NCI-H510A (cell line): ENCODE measurements at places on chromosomes 6 and 20.

DNA sequence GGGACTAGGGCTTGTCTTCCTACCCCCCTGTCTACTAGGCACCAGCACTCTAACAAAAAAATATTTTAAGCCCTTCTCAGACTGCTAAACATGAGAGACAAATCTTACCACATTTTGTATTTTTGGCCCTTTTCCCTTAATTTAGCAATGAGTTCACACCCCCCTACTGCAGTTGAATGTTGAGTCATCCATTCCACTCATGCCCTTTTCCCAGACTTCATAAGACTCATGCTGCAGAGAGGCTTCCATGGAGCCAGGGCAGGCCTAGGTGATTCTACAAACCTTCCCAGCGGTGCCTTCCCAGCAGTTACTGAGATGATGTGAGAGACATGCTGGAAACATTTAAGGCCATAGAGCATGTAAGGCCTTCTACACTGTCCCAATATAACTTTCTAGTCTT, 53.9 kb downstream of the PXDC1 start:
- DNase-seq = no peak

DNA sequence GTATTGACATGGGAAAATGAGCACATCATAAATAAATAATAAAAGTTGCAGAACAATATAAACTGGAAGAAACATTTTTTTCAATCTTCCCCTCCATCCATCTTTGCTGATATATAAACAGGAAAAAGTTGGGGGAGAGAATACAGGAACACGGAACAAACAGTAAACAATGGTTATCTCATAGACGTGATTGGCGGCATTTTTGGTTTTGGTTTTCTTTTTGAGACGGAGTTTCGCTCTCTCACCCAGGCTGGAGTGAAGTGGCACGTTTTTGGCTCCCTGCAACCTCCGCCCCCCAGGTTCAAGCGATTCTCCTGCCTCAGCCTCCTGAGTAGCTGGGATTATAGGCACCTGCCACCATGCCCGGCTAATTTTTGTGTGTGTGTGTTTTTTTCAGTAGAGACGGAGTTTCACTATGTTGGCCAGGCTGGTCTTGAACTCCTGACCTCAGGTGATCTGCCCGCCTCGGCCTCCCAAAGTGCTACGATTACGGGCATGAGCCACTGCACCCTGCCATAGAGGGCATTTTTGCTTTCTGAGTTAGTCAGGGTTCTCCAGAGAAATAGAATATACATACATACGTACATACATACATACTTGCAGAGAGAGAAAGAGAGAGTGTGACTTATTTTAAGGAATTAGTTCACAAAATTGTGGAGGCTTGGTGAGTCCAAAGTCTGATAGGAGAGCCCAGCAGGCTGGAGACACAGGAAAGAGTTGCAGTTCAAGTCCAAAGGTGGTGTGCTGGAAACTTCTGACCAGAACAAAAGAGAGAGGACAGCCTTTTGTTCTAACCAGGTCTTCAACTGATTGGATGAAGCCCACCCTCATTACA, 22.6 kb downstream of the GNL1 start:
- no peak for DNase-seq

GRCh38 chr6:39217177-39217864, 12.0 kb downstream of the KCNK5 start:
- DNase-seq = no peak

DNA sequence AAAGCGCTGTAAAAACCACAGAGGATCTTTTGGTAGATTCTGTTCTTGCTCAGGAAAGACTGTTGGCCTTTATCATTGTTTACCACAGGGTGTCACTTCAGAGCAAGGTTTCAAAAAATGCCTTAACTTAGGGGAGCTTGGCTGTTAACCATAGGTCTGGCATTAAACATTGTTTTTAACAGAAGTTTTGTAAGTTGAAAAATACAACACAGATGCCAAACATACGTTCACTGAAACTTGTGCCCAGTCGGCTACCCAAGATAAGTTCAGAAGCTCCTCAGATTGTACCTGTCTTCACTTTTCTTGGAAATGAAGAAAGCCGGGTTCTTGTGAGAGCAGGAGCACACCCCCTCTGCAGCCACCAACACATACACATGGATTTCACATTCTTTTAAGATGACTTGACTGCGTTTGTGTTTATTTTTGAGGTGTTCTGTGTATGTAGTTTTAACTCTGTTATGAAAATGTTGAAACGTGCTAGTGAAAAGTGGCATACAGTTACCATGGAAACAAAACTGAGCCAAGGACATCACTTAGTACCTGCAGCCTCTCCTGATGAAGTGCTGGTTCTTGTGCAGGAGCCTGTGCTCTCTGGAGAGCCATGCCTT, 64.9 kb downstream of the SYCP2L start:
- no peak for DNase-seq

GRCh38 chr20:5691918-5692618, 58.1 kb upstream of the SHLD1 start:
- DNase-seq = peak; percentile 98

DNA sequence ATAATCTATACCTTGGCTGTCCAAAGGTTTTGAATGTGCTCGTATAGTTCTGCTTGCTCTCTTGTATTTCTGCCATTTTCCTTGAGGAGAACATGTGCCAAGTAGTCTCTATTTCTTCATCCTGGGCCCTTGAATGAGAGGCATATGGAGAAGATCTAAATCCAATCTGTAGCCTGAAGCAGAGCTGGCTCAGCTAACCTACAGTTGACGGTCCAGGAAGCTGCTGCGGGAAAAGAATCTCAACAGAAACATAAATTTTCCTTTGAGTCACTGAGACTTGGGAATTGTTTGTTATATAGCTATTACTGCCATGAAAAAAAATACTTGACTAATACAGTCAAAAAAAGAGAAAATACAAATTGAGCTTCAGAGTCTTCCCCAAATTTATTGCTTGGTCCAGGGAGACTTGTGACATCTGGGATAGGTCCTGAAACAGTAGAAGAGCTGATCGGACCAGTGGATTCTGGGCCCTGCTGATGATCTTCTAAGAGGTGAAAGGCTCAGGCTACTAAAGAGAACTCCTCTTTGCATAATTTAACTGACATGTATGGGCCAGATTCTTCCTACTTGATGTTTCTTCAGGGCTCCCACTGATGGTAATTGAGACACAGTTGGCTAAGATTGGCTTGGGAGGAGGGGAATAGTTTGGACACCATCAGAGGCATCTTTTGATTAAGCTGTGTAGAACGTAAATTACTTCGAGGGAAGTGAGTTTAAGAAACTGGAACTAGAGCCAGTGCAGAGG, 29.9 kb upstream of the PLCB4 start:
- DNase-seq = no peak

DNA sequence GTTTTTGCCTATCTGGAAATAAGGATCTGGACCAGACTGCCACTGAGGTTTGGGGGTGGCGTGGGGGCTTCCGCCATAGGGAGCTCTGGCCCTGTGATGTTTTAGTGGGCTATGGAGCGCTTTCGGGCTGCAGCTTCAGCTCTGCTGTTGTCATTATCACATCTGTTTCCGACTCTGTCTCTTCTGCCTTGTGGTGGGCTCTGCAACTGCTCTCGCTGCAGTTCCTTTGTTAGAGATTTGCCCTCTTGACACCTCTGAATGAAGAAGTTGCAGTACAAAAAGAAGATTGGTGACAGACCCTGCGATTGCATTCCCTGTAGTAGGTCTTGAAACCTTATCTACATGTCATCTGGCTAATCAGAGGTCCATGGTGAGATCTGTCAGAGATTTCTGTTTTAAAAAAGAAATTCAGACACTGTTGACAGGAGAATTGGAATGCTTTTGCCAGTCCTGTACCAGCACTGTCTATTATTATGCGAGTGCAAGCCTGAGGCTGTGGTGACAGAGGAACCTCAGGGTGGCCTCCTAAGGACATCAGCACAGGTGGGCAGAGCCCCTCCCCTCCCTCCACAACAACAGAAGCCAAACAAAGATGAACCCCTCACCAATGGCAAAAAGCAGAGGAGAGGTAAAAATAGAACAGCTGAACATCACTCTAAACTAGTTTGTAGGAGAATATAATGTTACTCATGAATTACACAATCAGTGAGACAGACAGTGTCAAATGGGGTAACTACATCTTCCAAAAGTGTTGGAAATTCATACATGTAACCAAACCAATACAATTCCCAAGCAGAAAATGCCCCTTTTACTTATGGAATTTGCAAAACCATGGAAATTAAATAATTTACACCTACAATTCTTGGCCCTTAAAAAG, 63.5 kb upstream of the DEFB112 start:
- DNase-seq = no peak

DNA sequence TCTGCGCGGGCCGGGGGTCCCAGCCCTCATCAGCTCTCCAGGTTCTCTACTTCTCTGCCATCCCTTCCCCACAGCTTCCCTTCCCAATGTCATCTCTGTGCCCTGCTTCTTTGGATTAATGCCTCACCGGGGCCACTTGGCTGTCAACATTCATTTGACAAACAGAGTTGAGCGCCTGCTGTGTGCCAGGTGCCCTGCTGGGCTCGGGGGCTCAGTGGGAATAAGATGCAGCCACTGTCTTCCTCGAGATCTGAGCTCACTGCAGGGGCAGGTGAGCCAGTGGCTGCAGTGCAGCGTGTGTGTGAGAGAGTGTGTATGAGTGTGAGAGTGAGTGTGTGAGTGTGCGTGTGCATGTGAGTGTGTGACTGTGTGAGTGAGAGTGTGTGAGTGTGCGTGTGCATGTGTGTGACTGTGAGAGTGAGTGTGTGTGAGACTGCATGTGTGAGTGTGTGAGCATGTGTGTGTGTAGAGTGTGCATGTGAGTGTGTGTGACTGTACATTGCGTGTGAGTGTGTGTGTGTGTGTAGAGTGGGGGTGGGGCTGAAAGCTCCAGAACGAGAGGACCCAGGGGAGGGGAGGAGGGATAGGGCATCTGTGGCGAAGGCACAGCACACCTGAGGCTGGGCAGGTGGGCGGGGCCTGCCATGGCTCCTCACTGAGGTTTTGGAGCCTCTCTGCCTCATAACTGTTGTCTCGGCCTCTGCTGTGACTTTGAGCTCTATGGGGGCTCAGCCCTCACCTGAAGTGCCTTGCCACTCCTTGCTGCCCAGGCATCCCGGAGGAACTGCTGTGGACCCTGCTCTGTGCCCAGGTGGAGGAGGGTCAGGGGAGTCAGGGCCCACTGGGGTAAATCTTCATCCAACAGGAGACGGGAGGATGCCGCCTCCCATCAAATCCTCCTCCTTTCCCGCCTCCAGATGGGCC, 36.5 kb upstream of the PHACTR3 start:
- DNase-seq = no peak

GRCh38 chr6:170018936-170019817, 267.8 kb downstream of the ERMARD start:
- no peak for DNase-seq

DNA sequence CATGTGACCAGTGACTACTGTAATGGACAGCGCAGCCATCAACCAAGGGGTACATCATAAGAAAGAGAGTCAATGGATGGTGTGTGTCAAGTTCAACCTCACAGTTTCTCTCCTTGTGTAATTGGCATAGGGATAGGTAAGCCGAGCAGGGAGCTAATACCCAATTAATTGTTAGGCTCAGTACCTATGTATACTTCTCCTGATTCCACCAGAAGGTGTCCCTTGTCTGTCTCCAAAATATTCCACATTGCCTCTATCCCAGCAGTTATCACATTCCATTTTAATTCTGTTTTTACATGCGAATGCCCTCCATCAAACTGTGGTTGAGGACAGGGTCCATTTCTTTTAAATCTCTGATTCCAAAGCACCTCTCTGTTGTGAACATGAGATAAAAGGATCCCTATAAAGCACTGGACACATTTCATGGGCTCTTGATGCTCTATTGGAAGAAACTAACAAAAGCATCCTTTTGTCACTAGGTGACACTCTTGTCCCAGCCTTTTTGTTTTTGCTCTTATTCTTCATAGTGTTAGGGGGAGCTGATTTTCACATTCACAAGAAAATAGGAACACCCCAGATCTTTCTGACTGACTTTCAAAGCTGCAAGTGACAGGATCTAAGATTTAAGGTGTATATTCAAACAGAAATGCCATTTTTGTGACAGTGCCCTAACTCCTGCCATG, 38.9 kb downstream of the FBXO9 start:
- no peak for DNase-seq

DNA sequence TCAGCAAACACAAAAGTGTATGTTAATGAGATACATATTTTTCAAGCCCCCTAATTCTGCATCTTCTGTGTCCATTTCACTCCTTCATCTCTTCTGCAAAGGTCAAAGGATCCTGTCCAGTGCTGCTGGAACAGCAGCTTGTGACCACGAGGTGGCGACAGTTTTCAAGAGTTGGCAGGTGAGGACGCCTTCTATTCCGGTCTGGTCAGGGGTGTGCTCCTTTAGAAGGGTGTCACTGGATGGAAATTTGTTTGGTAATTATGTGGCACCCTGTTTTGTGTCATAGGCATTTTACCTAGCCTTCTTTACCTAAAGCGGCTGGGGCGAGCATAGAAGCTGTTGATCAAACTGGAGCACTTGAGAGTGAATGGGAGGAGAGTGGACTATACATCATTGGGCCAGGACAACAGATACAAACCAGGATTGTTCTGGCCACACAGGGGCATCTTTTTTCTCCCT, 32.9 kb upstream of the ERVFRD-1 start:
- no peak for DNase-seq

GRCh38 chr6:144654506-144654905, 369.4 kb downstream of the UTRN start:
- DNase-seq = no peak

DNA sequence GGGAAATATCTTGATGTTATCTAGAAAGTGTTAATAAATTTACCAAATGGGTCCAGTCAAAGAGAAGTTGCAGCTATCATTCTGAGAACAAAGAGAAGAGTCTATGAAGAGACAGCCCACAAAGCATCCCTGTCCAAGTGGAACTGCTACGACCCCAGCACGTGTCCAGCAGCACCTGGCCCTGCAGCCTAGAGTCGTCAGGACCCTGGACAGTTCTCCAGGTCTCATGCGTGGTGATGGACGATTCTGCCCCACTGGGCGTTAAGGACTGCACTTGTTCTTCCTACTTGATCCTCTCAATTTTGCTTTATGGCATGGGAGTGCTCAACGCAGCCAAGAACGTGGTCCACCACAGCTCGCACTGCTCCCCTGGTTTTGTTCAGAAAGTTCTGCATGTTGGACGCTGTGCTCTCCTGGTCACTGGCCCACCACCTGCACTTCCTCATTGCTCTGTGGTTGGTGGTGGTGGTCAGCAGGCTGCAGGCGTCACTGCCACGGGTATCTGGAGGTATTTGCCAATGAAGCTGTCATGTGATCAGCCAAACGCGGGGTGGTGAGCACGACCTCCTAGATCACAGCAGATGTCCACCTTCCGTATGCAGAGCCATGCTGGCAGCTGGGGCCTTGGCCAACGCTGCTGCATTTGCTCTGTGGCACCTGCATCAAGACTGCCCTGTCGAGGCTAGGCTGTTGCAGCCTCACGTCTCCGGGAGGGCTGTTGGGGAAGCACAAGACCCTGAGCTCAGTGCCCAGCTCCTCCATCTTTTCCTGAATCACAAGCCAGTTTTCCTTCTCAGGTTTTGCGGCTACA, 356.4 kb downstream of the CDH4 start:
- DNase-seq = no peak

DNA sequence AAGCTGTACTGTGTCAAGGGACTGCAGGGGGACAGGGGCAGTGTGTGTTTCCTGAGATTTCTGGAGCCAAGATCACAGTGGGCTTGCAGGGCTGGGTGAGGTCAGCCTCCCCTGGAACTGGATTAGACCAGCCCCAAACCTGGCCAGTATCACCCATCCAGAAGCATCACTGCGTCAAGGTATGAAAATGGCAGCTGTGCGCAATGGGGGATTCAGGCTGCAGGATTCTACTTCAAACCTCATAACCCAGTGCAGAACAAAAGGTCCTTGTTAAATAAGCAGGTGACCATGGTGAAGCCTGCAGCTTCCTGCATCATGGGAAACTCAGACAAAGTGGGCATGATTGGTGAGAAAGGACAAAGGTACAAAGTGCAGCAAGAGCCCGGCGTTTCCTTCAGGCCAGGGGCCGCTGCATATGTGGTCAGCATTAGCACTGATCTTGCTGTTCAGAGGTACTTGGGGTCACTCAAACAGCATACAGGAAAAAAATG, 33.4 kb downstream of the TRAF3IP2 start:
- no peak for DNase-seq
